ENCODE measurements at places on chromosomes 7 and 10. TPM values are rescaled to one million over a fixed set of nuclear protein-coding genes. Genes with fewer than 3 reads are reported as not detected.
A peak's percentile ranks its signal among the peaks of the same experiment; 100 is the strongest.

- no peak for DNase-seq
Observed at GRCh38 chr7:85823396-85824080, 636.7 kb upstream of the SEMA3D start.

DNA sequence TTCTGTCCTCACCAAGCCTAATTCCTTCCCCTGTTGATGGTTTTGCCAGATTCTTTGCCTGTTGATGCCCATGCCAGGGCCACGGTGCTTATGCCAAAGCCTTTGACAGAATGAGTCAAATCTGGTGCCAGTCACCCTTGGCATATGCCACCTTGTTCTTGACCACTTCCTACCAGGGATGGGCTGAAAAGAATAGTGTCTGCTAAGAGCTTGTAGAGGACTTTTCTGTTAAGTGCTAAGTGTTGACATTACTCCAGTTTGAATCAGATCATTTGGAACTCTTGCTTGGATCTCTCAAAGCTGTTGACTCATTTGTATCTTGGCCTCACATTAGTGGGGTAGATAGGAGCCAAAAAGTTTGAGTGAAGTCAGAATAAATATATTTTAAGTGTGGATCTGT, 661.2 kb downstream of the AUTS2 start:
- DNase-seq, result peak; percentile 8

DNA sequence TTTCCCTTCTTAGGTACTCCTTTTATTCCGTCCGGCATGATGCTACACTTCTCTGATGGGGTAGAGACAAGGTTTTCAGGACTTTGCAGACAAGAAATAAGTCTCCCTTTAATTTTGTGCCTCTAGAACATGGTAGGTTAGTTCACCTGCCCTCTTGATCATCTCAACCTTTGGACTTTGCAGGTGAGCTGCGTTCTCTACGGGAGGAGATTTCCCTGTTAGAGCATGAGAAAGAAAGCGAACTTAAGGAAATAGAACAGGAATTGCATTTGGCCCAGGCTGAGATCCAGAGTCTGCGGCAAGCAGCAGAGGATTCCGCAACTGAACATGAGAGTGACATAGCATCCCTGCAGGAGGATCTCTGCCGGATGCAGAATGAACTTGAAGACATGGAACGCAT, 9.2 kb downstream of the CCDC136 start:
- no peak for DNase-seq

GRCh38 chr7:31875424-31875823, 188.4 kb downstream of the PPP1R17 start:
- no peak for DNase-seq

- no peak for DNase-seq
Observed at GRCh38 chr7:119943942-119944600, 328.9 kb upstream of the KCND2 start.

GRCh38 chr10:83127942-83128575, 1011.2 kb upstream of the GHITM start:
- no peak for DNase-seq

DNA sequence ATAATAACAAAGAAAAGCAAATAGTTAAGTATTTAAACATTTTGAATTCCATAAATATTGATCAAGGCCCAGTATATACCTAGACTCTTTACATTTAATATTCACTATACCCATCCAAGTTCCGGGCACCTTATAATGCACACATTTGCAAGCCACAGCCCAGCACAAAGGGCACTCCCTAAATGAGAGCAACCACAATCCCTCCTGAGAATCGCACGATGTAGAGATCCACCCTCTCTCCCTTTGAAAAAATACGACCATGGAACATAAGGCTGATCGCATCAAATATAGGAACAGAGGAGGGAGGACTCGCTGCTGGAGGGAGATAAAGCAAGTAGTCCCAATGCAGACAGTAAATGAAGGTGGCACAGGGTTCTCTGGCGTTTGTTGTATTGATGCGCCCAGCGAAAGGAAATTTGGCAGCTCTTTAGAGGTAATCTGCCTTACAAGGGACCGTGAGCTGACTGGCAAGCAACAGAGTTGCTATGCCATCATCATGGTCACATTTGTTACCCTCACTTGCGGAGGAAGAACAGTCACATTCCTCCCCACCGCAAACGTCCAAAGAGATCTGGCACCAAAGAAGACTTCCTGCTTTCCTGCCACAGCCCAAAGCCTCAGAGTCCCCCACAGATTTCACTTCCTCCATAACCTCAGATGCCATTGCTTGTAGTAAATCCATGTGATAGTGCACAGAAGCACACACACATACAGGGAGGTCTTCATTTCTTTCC, 16.1 kb upstream of the TAS2R40 start:
- no peak for DNase-seq

DNA sequence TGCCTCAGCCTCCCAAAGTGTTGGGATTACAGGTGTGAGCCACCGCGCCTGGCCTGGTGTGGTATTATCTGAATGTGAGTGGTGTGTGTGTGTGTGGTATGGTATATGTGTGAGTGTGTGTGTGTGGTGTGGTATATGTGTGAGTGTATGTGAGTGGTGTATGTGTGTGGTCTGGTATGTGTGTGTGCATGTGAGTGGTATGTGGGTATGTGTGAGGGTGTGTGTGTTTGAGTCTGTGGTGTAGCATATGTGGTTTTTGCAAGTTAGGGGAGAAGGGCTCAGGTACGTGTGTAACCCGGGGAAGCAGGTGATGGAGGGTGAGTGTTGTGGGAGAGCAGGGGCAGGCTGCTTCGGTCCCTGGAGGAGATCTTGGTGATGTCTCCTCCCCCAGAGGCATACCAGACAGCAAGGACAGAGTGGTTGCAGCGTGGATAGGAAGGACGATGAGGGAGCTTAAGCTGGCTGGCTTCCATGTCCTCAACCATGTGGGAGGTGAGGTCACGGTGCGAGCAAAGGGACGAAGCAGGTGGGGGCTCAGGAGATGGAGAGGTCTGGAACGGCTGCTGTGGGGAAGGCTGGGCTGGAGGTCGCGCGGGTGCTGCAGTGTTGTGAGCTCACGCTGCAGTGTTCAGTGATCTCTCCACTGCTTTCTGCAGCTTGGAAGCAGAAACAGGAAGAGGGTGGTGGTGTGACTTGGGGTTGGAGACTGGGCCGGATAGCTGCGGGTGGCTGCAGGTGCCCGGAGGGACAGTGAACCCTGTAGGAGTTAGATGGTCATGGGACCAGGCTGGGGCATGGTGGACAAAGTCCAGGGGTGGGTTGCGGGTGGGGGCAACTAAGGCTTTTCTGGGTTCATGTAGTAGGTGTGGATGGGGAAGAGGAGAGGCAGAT, 5.0 kb downstream of the ZYX start:
- DNase-seq, result no peak

GRCh38 chr10:31133792-31134310, 102.2 kb upstream of the ZNF438 start:
- peak; percentile 79 for DNase-seq

GRCh38 chr10:70541736-70542564, 60.6 kb downstream of the PRF1 start:
- DNase-seq, result no peak

DNA sequence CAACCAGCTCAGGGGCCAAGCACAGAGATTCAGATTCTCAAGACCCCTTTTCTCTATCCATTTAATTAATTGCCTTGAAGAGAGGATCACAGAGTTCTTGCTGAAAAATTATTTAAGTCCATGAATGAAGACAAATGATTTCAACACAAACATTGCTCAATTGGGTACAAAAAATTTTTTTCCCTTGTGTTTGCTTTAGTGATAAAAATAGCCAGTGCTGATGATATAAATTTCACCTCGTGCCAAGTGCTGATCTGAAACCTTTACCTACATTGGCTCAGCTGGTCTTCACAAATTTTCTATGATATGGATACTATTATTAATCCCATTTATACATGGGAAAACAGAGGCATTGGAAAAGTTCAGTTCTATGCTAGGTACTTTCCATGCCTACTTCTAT, 377.1 kb downstream of the NRG3 start:
- no peak for DNase-seq

DNA sequence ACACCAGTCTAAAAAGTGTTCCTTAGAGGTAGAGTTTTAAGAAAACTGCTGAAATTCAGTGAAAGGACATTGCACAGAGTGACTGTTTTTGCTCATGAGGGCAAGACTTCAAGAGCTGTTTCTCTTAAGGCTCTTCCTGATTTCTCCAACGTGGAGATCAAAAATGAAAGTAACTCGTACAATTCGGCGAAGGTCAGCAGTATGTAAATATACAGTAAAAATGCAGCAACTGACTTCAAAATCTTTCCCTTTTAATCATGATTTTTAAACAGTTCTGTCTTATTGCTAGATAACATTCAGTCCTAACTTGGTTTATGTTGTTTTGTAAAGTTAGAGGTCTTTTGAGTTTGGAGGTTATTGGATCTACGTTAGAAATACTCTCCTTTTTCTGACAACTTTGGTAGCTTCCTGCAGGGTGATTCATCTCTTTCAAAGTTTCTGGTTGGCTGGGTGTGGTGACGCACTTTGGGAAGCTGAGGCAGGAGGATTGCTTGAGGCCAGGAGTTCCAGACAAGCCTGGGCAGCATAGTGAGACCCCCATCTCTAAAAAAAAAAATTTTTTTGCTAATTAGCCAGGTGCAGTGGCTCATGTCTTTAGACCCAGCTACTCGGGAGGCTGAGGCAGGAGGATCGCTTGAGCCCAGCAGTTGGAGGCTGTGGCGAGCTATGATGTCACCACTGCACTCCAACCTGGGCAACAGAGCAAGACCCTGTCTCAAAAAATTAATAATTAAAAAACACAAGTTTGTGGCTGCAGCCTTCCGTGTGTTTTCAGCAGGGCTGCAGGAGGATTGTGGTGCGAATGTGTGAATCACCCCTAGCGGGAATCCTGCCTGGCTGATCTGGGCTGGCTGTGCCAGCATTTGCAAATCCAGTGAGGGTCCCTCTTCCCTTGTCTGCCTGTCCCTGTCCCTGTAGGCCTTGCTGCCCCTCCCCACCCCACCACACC, 29.2 kb upstream of the AP5Z1 start:
- no peak for DNase-seq

DNA sequence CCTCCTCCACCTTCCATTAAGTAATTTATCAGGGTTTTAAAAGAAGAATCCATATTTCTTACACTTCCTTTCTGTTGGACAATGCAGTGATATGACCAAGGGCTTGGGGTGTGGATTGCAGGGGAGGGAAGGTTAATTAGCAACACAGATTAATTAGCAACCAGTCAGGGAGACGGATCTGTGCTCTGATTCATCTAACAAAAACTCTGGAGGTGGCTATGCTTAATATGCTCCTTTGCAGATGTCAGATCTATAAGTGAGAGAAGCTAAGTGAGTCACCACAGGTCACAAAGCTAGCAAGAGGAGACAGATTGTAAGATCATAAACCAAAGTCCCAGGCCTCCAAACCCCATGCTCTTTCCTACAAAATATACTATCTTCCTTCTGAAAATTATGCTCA, 178.8 kb upstream of the ITGB1 start:
- no peak for DNase-seq

DNA sequence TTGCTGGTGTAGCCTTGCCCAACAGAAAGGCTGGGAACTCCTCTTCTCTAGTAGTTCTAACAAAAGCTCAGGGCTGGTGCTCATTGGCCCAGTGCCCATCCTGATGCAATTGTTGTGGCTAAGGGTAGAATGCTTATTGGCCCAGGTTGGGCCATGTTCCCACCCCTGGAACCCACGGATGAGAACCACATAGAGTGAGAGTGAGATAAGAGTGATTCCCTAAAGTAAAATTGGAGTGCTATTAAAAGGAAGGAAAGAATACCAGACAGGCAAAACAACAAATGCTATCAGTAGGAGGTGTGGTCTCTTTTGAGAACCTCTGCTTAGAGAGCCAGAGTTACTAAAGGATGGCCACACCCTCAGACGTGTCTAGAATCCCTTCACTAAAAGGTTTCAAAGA, 49.2 kb downstream of the LGI1 start:
- DNase-seq, result no peak

- no peak for DNase-seq
Observed at GRCh38 chr7:129359176-129359575, 75.1 kb upstream of the STRIP2 start.

DNA sequence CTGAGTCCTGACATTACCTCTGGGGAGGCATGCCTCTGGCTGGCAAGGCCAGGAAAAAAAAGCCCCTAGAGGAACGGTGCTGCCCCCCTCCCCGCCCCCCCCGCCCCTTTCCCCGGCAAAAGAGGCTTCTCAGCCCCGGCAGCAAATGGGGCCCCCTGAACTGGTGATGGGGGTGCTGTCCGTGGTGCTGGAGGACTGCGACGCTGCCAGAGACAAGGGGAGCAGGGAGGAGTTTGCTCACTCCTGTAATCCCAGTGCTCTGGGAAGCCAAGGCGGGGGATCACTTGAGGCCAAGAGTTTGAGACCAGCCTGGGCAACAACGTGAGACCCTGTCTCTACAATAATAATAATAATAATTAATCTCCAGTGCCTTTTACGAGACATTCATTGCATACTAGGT, 23.7 kb downstream of the SRRM3 start:
- peak; percentile 36 for DNase-seq

DNA sequence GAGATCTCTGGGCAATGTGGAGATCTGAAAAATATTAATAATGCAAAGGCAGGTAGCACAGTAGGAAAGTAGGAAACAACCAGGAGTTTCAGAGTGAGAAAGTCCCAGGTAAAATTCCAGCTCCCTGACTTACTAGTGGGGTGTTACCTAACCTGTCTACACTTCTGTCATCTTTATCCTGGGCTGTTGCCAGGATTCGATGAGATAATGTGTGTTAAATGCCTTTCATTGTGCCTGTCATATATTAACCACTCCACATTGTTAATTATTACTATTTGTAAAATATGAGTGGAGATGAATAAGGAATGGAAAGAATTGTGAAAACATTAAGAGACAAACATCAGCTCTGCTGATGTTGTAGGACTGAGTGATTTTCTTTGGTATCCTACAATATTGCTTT, 50.0 kb upstream of the FRMD4A start:
- no peak for DNase-seq

- DNase-seq, result no peak
Observed at GRCh38 chr7:134640842-134641715, 5.6 kb upstream of the BPGM start.

DNA sequence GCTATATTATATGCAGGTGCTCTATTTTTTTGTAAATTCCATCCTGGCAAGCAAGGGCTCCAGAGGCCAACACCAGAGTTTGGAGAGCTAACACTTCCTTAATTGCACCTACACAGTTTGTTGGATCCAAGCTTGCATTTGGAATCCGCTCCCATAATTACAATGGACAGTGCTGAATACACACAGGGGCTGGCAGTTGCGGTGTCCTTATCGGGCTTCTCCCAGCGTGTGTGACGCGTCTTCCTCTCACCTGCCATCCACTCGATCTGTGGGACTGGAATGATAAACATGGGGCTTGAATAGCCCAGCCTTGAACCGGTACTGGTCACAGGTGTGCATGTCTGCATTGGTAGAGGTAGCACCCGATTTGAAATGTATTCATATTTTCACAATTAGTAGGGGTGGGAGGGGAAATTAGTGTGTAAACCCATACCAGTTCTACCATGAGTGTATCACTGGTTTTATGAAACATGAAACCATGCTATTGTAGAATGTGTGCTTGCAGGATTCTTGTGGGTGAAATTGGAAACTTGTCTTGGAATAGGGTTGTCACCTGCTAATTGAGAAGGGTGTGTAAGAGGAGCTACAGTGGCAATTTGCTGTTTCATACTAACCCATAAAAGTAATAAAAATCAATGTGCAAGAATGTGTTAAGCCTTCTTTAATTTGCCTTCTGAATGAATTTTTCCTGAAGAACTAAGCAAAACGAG, 316.5 kb downstream of the WDR11 start:
- no peak for DNase-seq

- DNase-seq, result no peak
Observed at GRCh38 chr10:43109671-43110249, 28.5 kb upstream of the CSGALNACT2 start.

The AKR1C4 gene
- not detected for total RNA-seq

The SPDYE8 gene
- not detected for total RNA-seq

The FAM25A gene
- total RNA-seq, result not detected

The CHN2 gene
- 43.7 TPM for total RNA-seq

The C10orf67 gene
- not detected for total RNA-seq

The SEC24C gene
- 91.0 TPM for total RNA-seq

The TFEC gene
- 5.0 TPM for total RNA-seq

The NT5C3A gene
- total RNA-seq, result 29.7 TPM

Data from thyroid gland (tissue), 4 donors.